ENCODE measurements at places on chromosomes 11 and 22. TPM values are rescaled to one million over a fixed set of nuclear protein-coding genes. Genes with fewer than 3 reads are reported as not detected.
A peak's percentile ranks its signal among the peaks of the same experiment; 100 is the strongest.

DNA sequence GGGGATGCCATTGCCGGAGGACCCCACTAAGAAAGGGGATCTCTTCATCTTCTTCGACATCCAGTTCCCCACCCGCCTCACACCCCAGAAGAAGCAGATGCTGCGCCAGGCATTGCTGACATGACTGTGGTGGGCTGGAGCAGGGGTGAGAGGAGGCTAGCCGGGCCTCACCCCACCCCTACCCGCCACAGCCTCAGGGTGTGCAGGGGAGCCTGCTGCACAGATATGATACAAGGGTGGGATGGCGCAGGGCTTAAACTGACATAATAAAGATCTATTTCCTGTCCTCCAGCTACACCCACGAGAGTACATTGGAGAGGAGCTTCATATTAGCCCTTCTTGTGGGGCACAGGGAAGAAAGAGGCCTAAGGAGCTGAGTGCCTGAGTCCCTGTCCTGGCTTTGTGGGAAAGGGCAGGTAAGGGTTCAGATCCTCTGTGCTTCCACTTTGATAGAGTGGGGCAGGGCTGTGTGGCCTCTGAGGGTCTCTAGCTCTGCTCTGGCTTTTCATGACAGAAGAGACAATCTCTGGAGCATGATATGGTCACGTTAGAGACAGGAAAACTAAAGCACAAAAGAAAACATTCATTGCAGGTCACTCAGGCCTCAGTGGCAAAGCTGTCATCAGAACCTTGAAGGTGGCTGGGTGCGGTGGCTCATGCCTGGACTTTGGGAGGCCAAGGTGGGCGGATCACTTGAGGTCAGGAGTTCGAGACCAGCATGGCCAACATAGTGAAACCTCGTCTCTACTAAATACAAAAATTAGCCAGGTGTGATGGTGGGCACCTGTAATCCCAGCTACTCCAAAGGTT is 12.4 kb downstream of the UCP2 start:
- DNase-seq: no peak

- no peak for DNase-seq
These were observed 2125.3 kb upstream of the RAG2 start for GRCh38 chr11:38723361-38723760.

DNA sequence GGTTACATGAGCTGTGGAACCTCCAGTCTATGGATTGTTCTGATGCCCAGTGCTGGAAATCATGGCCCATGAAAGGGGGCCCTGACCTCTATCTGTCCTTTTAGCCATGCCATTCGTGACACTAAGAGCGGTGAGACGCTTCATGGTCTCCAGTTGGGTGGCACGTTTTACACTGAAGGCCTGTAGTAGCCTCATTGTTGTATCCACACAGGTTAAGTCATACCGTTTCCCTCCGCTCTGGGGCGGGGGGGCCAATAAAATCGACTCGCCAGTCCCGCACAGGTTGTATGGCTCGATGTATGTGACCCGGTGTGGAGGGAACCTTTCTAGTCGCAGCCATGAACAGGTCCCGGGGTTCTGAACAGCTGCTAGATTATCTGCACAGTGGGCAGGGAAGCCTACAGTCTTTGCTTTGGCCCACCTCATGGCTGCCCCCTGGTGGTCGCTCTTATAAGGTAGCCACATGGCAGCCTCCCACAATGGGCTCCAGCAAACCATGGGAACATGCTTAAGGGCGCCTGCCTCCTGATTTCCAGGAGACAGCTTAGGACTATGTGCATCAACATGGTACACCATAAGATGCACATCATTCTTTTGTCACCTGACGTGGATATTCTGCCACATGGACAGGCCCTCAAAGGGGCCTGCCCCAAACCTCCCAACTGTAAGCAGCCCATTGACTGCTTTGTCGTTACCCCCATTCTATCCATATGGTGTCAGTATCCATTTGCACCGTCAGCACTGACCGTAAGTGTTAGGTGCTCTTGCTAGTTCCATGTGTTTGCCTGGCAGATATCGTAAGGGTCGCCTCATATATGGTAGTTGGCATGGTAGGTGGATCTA is 19.7 kb upstream of the APOL3 start:
- DNase-seq: peak; percentile 97

- peak; percentile 84 for DNase-seq
These were observed 1.1 kb upstream of the RIN1 start for GRCh38 chr11:66337103-66337899.

DNA sequence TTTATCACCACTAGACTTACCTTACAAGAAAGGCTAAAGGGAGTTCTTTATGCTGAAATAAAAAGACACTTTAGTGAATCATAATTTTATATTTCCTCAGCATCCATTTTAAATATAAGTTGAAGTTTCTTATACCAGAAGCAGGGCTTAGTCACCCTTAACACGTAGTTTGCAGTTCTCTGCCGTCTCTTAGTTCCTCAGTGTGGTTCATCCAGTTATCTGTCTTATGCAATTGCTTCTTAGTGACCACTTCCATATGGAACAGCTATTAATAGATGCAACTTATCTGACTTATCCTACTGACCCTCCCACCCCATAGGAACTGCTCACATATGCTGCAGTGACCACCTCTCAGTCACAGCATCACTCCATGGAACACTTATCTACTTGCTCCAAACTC is 11.7 kb upstream of the SLC36A4 start:
- no peak for DNase-seq

Gene TRAF6
- 10.7 TPM for total RNA-seq

Gene RIMBP3C
- 0.30 TPM for total RNA-seq
